ENCODE measurements at places on chromosomes 3 and 15. TPM values are rescaled to one million over a fixed set of nuclear protein-coding genes. Genes with fewer than 3 reads are reported as not detected.

ACP3 gene
- polyA plus RNA-seq = not detected

CTXN2 gene
- not detected for polyA plus RNA-seq

HYAL3 gene
- polyA plus RNA-seq = 4.1 TPM

GHSR gene
- not detected for polyA plus RNA-seq

GOLGA8T gene
- not detected for polyA plus RNA-seq

UBR1 gene
- polyA plus RNA-seq = 22.2 TPM

CEP70 gene
- 2.1 TPM for polyA plus RNA-seq
